Activated CD4-positive, alpha-beta T cell treated with anti-CD3 and anti-CD28 coated beads, Interleukin-2, Interleukin-4, amounts not matched to agents 100 ng/mL and 50 ng/mL, durations not matched to agents 16 hours and 8 hours (primary cell): ENCODE measurements at places on chromosomes 1 and 21.

DNA sequence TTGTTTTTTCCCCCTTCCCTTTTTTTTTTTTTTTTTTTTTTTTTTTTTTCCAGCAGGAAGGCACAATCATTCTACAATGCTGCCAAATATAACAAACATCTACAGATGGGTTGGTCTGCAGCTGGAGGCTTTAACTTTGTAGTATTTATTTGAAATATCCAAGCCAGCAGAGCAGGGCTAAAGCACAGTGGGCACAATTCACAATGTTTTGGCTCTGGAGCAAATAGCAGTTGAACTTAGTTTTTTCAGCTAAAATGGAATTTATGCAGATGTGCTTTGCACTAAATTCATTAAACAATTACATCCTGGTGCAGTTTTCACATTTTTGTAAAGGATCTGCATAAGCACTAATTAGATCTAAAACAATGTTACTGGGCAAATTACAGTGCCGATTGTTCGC, 39.8 kb upstream of the ZBTB18 start:
- DNase-seq = no peak

DNA sequence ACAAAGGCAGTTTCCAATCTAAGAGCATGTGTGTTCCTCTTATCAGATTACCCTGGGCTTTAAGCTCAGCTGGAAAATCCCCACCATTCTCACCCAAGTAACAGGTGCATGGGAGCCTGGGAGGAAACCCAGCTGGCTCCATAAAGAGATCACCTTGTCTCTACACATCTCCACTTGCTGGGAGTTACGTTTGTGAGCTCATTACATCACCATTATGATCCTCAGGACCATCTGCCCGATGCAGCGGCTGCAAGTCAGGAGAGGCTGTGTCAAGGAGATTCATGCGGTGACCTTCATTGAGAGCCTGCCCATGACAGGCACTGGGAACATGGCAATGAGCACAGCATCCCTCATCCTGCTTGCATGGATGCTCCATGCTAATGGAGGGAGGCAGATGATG, 618.0 kb downstream of the NPHP4 start:
- DNase-seq = no peak

GRCh38 chr1:205098242-205098641, 14.0 kb upstream of the TMEM81 start:
- no peak for DNase-seq

DNA sequence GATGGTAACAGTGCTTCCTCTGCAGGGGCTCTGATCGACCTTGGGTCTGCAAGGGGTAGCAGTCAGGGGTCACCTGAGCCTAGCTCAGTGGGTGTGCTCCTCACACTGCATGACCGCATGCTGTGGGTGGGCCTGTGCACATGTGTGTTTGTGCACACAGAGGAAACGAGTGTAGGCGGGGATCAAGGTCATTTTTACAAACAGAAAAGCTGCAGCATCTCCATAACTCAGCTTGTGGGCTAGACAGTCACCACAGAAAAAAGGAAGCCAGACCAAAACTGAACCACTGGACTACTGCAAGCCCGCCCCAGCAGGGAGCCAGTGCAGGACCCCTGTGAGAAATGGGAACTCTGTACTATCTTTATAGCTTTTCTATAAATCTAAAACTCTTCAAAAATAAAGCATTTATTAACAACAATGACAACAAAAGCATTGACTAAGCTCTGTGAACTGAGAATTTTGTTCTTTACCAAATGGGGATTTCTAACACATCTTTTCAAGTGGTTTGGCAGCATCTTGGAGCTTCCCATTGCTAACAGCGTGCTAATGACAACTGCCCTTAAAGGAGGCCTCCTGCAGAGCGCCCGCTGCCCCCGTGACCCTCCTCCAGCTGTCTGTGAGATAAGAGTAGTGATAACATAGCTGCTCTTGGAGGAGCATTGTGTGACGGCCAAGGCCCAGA, 19.9 kb upstream of the NEK2 start:
- no peak for DNase-seq

DNA sequence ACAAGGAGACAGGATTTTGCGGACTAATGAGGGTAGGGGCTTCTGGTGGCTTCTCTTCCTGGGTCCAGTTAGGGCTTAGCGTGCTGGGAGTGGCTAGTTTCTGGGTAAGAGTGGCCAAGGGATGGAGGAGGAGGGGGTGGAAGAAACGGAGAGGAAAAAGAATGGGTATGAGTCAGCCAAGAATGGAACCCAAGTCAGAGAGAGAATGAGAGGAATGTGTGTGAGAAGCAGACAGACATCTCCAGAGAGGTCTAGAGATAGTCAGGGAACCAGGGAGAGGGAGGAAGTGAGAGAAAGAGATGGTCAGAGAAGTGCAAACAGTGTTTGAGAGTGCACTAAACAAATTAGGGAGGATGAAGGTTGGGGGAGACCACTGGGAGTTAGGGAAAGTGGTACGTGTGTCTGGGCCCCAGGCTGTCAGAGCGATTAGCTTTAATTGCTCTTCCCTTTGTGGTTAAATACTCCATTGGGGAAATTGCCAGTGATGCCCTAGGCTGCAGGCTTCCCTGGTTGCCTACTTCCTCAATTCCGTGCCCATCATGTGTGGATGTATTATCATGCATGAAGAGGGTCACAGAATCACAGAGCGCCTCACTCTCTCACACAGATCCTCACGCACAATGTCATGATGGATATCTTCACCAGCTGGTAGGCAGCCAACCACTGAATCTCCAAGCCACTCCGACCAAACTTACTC, 1.4 kb downstream of the PEA15 start:
- DNase-seq = no peak

DNA sequence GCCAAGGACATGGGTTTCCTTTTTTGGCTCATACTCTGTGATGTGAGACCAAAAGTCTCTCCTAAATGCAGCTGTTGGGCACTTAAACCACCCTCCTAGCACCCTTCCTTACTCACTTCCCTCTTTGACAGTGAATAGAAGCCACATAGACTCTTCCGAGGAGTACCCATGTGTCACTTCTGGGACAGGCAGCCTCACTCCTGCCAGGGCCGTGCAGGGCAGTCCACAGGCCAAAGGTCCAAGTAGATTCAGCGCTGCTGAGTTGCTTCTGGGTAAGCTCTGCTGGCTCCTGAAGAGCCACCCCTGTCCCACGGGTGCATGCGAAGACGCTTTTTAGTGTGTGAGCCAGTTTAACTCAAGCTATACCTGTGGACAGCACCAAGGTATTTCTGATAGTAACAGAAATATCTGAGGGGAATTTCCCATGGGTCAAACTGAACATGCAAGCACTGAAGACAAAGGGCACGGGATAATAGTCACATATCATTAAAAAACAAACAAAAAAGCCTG, 36.8 kb upstream of the BMP8B start:
- no peak for DNase-seq

GRCh38 chr1:54996869-54997710, 1.6 kb upstream of the BSND start:
- DNase-seq = no peak

GRCh38 chr1:63143482-63143881, 178.9 kb upstream of the FOXD3 start:
- no peak for DNase-seq

DNA sequence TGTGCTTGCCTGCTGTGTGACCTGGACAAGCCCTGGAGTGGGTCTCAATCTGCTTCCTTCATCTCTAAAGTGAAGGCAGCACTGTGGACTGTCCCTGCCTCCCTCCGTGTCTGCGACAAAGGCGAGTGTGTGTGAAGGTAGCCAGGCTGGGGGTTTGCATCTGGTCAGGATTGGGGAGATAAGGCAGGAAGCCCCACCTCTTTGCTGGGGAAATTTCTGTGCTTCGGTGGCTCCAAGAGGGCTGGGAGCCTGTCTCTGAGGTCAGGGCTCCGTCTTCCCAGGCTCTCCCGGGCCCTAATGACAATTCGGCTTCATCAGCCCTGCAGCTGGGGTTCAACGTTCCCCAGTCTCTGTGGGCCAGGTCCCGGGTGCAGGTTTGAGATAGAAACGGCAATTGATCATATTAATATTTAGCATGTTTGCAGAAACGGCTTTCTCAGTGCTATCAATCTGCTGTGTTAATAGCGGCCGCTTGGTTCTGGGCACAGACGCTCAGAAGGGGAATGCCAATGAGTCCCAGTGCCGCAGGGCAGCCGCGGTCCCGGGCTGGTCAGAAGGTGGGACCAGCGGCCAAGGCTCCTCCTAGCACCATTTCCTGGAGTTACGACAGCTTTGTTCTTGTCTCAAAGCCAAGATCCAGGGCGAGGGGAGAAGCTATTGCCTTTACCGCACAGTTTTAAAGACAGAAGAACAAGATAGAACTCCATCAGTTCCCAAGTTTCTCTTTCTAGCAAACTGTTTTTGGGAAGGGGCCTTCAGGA, 105.7 kb downstream of the PRDM16 start:
- no peak for DNase-seq

DNA sequence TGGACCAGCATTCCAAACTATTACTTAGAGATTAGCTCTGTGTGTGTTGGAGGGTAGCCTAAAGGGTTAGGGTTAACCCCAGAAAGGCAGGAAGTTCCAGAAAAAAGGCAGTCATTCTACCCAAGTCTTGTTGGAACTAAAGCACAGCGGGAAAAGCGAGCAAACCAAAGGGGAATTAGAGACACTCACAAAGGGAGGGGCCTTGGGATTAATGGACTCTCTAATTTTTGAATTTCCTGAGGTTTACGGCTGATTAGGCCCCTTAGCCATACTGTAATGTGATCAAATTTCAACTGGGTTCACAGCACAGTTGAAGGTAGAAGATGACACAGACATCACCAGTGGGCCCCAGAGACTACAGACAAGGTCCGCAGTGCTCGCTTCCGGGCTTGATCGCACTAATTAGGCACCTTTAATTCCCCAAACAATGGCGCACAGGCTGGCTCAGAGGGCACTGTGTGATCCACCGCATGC, 28.3 kb downstream of the CAPZB start:
- DNase-seq = no peak

- DNase-seq = no peak
Observed at GRCh38 chr1:28154078-28154594, 22.4 kb downstream of the PTAFR start.

- DNase-seq = no peak
Observed at GRCh38 chr1:240935920-240936319, 324.0 kb upstream of the GREM2 start.
